NCI-H1436 treated with DMSO at 0.1 percent for 48 hours (cell line): ENCODE measurements at places on chromosomes 5 and 9.

DNA sequence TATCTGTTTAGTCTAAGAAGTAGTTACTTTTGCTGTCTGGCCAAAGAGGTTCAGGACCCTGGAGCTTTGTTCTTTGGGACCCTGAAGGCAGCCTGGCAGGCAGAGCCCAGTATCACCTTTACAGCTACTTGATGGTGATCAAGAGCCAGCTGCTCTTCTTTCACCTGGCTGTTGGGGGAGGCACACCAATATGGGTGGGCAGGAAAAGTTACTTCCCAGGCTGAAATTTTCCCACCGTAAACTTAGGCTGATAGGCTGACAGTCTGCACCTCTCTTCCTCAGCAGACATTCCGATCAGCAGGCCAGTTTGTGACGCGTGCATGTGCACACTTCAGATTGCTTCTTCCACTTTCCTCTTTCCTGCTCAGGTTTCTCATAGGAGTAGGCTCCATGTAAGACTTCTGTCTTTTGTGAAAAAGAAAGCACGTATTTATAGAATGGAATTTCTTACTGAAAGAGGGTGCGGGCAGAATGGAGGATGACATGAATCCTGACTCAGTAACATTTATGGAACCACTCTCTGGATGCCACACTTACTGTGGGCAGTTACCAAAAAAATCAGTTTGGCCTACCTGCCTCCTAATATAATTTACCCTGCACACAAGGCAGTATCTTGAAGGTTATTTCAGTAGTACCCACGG, 223.9 kb upstream of the DMRT1 start:
- DNase-seq, result no peak

DNA sequence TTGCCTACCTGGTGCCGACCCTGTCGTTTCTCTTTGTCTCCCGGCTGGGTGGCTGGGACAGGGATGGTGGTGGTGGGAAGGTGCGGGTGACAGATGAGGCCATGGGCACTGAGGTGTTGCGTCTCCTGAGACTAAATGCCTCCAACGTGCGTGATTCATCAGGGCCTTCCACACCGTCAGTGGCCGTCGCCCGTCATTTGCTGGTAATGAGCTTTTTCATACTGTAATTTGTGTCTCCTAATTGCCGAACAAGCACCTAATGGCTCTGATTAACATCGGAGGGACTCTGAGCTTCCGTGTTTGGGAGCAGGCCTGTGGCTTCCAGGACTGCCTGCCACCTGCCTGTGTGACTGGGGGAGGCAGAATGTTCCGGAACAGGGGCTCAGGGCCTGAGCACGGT, 35.2 kb downstream of the RXRA start:
- DNase-seq, result no peak

DNA sequence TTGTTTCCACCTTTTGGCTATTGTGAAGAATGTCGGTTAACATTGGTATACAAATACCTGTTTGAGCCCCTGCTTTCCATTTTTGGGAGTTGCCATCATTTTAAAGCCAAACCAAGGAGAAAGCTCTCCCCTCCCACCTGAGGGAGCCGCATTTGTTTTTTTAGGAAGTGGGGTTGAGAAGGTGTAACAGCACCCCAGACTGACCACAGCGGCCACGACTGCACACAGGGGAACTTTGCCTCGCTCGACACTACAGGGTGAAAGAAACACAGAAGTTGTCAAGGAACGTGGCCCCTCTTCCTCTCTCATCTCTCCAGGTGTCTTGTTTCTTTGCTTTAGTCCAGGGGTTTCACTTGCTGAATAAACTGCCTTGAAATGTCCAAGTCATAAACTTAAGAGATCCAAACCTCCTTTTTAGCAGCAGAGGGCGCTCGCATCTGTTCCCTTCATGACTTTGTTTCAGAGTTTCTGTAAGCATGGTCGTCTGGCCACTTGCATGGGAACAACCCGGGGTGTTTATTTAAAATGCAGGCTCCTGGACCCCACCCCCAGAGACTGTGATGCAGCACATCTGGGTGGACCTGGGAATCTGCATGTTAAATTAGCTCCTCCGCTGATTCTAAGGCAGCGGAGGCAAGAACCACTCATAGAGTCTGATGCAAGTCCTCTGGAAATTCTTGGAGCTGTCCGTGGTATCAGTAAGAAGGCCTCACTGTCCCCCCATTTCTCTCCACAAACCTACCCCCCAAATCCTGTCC, 2.1 kb upstream of the TTLL11 start:
- no peak for DNase-seq

DNA sequence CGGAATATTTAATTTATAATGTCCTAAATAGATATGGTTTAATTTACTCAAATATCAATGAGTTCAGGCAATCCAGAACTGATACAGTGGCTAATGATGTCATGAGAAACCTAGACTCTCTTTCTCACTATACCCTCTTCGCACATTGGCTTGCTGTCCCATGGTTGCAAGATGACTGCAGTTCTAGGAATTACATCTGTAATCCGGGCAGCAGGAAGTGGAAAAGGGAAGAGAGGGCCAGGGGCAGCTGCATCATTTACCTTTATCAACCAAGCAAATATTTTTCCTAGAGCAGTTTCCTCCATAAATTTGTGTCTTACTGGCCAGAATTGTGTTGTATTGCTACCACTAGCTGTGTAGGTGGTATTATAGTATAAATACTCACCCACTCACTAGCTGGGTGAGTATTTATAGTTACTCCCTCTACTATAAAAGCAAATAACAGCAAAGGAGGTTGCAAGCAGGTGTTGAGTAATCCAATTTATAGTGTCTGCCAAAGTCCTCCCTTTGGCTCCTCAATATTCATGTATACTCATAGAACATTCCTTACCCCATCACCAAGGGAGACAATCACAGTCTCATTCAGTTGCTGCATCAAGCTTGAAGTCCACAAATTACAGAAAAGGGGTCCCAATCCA, 168.8 kb downstream of the DROSHA start:
- no peak for DNase-seq

DNA sequence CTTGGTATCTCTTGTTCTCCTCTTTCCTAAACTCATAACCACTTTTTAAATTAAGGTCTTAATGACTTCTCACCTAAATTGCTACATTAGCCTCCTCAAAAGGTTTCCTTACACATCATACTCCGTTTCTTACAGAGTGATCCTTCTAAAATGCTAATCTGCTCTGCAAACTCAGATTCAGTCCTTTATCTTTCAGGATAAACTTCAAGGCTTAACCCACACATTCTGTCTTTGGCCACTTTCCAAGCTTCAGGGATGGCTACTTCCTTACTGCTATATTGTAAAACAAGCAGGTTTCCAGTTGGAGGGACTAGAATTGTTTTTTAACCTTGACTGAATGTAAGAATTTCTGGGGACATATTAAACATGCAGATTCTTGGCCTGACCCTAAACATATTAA, 105.5 kb upstream of the CHD1 start:
- no peak for DNase-seq

DNA sequence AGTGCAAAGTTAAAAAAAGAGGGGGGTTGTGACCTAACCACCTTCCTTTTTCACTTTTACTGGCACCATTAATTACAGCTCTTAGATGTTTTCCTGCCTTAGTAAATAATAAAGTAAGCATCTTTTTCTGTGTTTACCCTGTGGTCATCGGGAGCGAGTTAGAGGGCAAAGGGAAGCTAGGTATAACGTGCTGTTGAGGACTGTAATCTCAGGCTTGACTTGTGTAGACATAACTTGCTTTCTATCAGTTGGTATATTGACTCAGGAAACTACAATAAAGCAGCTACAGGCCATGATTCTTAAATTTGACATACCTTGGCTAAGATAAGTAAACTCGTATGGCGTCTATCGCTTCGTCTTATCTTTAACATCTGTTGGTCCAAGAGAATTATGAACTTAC, 509.8 kb upstream of the CHD1 start:
- no peak for DNase-seq

DNA sequence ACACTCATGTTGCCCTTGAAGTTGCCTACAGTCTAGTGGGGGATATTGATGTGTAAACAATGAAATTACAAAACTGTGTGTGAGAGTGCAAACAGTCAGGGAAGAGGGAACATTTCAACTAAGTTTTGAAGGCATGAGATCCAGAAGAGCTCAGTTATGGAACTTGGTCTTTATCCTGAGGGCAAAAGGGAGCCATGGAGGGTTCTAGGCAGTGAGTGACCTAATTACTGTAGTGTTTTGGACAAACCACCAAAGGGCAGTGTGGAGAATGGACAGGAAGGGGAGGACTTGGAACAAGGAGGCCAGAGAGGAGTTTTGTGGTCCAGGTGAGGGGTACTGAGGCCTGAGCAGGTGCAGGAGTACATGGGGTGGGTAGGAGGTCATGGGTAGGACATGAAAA, 143.7 kb upstream of the SMIM23 start:
- DNase-seq, result no peak

GRCh38 chr9:108078811-108079210, 589.2 kb upstream of the KLF4 start:
- no peak for DNase-seq

DNA sequence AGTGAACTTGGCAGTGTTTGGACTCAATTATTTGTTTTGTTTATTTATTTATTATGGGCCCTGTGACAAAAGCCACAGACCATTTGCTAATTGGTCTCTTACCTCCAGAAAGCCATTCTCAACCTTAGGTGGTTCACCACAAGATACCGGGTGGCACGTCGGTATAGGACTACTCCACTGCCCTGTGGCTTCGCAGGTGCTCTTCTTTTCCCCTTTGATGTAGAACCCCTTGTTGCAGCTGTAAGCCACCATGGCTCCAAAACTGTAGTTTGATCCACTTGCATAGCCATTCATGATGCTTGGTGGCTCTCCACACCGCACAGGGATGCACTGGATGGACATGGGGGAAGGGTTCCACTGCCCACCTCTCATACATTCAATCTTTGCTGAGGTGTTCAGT, 73.3 kb upstream of the TXNDC8 start:
- DNase-seq, result no peak
